ENCODE measurements at places on chromosomes 2 and 18.

DNA sequence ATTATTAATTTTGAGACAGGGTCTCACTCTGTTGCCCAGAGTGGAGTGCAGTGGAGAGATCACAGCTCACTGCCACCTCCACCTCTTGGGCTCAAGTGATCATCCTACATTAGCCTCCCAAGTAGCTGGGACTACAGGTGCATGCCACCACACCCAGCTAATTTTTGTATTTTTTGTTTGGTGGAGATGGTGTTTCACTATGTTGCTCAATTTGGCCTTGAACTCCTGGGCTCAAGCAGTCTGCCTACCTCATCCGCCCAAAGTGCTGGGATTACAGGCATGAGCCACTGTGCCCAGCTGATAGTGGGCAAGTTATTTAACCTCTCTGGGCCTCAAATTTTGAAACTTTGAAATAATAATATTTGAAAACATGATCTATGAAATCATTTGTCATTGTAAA, 26.5 kb downstream of the DCAF17 start:
- DNase-seq: no peak

GRCh38 chr2:37674946-37675345, 3.5 kb upstream of the CDC42EP3 start:
- no peak for DNase-seq

- no peak for DNase-seq
These were observed 494.8 kb downstream of the CMPK2 start for GRCh38 chr2:6370753-6371551.

- no peak for DNase-seq
These were observed 626.7 kb downstream of the BCL11A start for GRCh38 chr2:59926731-59927130.

GRCh38 chr2:232418466-232419244, 12.0 kb downstream of the ALPG start:
- no peak for DNase-seq

GRCh38 chr2:27962006-27962405, 71.5 kb downstream of the BABAM2 start:
- DNase-seq: no peak

GRCh38 chr2:11375689-11376027, 31.2 kb upstream of the ROCK2 start:
- DNase-seq: no peak

GRCh38 chr2:38217401-38218188, 141.6 kb upstream of the CYP1B1 start:
- no peak for DNase-seq

- no peak for DNase-seq
These were observed 119.5 kb downstream of the NUP35 start for GRCh38 chr2:183243758-183244157.

- DNase-seq: no peak
These were observed 60.9 kb downstream of the STK39 start for GRCh38 chr2:168186452-168186851.

- no peak for DNase-seq
These were observed 75.3 kb downstream of the CABYR start for GRCh38 chr18:24214144-24214543.

- no peak for DNase-seq
These were observed 141.9 kb downstream of the SUCLG1 start for GRCh38 chr2:84317135-84317534.

GRCh38 chr2:55105456-55105855, 55.2 kb upstream of the RTN4 start:
- DNase-seq: no peak

DNA sequence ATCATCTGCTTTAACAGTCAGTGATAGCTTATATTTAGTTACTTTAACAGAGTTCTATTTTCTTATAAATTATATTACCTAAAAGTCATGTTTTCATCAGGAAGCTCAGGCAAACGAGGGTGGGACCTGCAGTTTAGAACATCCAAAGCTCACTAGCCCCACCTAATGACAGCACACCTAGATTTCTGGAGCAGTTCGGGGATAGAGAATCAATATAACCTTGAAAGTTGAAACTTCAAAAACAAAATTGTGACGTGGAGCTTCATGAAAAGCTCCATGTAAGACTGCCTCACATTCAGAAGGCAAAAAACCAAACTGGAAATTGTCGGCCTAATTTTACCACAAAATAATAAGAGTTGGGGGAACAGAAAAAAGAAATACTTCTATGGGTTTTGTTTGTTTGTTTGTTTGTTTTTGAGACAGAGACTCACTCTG, 185.9 kb upstream of the CCDC150 start:
- no peak for DNase-seq

GRCh38 chr2:3929374-3929773, 226.0 kb downstream of the DCDC2C start:
- DNase-seq: no peak

GRCh38 chr2:241794250-241794823, 14.7 kb upstream of the NEU4 start:
- no peak for DNase-seq

GRCh38 chr2:150097901-150098531, 389.5 kb downstream of the RND3 start:
- DNase-seq: no peak

DNA sequence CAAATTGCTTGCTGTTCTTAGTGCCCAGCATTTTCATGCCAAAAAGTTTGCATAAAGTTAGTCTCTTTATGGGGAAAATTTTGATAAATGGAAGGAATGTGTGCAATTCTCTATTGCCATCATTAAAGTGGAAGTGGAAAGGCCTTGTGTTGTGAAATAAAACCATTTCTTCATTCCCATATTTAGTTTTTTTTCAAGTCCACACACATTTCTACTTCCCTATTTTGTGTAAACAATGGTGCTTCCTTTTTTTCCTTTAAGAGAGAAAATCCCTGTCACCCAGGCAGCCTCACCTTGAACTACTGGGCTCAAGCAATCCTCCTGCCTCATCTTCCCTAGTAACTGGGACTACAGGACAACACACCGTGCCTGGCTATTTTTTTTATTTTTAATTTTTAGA, 42.3 kb upstream of the NCOA1 start:
- DNase-seq: no peak

DNA sequence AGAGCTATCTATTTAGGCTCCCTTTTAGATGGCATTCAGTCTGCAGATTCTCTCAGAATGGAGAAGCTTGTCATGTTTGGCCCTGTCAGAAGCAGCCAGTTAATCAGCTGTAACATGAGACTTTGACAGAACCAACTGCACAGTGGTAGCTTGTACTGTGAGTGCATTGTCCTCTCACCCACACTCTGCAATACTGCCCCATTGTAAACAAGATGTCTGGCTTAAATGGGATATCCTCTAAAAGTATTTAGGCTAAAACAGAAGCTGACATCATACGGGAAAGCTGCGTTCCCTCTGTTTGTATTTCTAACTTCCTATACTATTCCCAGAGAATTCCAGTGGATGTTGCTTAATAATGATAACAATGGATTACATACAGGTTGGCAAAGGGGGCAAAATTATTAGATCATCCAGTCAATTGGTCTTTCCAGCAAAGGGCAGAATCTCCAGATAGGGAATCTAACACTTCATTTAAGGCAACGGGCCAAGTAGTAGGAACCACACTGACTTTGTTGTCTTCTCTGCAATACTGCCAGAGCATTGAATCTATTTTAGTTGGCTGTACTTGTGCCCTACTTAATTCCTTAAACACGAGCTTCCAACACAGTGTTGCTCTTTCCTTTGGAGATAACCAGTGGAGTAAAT, 15.4 kb upstream of the STAT4 start:
- no peak for DNase-seq

GRCh38 chr2:47056868-47057686, 98.0 kb downstream of the STPG4 start:
- no peak for DNase-seq

- DNase-seq: no peak
These were observed 4.2 kb upstream of the MARCO start for GRCh38 chr2:118937817-118938216.

DNA sequence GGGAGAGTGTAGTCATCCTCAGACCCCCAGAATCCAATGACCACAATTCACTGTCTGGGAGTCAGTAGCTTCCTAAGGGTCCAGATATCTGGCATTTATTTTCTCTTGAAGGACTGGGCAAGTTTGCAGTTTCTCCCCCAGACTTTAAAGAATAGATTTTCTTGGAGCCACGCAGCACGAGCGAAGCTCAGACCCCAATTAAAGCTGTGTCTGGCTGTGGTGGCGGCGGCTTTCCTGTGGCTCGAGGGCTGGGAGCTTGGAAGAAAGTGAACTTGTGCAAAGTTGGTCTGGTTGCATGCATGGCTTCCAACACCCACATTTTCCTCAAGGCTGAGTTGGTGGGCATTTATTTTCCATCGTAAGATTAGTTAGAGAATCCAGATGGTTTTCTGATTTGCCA, 105.0 kb downstream of the ACKR3 start:
- DNase-seq: no peak

GRCh38 chr2:72011370-72011689, 136.3 kb downstream of the CYP26B1 start:
- no peak for DNase-seq

DNA sequence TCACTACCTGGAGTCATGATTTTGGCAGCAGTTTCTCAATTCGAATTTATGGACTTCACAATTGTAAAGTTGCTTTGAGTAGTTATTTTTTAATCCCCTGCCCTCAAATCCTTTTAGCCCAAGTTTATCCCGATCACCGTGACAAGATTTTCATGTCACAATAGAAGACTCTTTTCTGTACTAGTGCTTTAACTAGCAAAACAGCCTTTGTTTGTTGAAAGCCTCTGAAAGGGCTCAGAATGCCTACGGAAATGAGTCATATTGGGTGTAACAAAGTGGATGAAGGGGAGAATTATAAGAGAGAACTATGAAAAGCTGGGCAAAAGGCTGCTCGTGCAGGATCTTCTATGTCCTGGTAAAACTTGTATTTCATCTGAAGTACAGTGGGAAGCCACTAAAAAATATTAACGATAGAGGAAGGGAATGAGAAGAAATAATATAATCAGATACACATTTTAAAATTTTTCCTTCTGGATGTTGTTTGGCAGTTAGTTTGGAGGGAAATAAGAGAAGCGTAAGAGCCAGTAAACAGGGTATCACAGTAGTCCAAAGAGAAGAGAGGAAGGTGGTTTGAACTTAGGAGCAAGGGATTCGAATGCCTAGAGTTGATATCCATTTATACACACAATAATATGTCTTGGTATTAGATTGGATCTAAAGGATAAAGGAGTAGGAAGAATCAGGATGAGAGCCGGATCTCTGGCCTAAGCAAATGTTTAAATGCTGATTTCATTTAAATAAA, 114.9 kb downstream of the GALNT13 start:
- no peak for DNase-seq

DNA sequence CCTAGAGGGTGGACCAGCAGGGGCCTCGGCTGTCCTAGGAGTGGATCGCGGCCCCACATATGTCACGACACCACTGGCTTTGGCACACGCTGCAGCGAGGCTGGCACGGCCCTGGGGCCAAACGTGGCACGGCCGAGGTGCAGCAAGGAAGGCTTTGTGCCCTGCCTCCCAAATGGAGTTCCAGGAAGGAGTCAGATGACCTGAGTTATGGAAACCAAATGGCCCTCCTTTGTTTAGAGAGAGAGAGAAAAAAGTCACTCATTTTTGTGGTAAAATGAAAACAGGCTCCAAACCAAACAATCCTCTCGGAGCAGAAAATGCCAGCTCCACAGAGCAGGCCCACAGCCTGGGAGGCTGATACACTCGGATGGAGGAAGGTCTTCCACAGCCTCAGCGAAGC, 105.6 kb downstream of the ANTXR1 start:
- no peak for DNase-seq

DNA sequence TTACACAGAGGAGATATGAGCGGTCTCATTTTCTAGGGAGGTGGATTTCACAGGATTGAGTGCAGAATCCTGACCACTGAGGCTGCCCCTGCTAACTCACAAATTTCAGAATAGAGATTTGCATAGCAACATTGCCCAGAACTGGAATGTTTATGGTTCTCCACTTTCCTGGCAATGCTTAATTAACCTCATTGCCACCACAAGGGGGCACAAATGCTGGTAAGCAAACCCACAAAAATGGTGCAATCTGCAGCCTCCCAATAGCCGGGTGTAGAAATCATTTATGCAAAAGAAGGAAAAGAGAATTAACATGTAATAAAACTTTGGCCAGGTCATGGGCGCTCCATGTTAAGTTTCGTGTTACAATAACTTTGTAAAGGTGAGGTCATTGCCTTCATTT, 112.4 kb downstream of the CYRIA start:
- no peak for DNase-seq

- DNase-seq: no peak
These were observed 36.0 kb downstream of the ARHGEF4 start for GRCh38 chr2:130872741-130873125.

- no peak for DNase-seq
These were observed 926.9 kb downstream of the TSN start for GRCh38 chr2:122682356-122682755.

DNA sequence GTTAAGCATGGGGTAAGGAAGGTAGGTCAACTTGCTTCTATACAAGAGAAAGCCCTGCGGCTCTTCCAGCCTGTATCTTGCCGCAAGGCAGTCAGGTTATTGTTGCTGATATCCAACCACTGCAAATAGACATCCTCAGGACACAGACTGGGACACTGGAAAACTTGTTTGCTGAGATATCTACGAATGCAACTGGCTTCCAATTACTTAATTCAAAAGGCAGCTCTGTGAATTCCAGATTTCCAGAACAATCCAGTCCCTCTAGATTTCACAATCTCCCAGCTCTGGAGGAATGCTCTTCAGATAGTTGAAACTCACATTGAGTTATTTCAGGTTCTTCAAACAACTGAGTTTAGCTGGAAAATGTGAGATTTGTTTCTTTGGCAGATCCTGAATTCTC, 34.6 kb upstream of the SP9 start:
- DNase-seq: no peak

DNA sequence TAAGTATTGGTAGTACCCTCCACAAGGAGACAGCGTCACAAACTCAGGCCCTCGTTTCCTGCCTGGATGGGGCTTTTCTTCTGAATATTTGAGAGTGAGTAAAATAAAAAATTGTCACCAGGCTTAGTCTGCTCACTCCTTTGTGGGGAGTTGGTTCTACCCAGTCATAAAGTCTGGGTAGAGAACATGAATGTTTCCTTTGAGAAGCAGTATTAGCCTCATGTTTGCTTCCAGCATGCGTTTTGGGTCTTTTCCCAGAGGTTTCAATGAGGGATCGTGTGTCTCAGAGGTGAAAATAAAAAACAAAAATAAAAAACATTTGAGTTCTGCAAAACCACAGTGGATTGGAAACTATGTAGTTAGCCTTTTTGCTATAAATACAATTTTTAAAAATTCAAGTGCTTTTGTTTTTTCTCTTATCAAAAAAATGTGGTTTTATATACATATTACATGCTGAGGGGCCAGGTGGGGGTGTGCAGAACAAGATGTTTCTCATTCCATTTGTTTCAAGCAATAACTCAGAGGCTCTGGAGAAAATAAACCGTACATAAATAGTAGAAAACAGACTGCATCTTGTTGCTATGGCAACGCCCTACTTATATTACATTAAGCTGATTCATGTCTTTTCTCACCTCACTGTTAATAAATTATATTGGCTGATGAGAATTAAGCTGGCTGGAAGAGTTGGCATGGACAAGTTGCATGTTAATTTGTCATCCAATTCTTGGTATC, 225.4 kb upstream of the FBXO11 start:
- no peak for DNase-seq

DNA sequence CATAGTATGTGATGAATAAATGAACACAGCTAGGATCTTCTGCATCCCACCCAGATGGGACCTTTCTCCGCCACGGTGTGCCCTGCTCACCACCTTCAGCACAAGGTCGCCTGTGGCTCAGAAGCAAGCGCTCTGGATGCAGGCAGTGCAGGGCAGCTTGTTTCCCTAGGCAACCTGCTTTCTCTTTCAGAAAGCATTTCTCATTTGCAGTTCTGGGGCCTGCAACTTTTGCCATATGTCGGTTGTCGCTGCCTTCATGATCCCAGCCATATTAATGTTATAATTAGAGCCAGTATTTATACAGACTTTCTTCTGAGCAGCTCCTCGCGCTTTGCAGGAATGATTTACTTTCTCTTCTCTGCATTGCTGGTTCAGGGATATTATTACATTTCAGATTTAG, 692.8 kb downstream of the RNF144A start:
- no peak for DNase-seq

Measured in occipital lobe (tissue), 3 donors.